Posterior vena cava (tissue), 2 donors: ENCODE measurements at places on chromosomes 4 and X. TPM values are rescaled to one million over a fixed set of nuclear protein-coding genes. Genes with fewer than 3 reads are reported as not detected.

TMEM192 gene
- 13.8 TPM for total RNA-seq

GRCh38 chr4:140137671-140138070 lies 16.3 kb downstream of the MAML3 start:
- no peak for DNase-seq

DNA sequence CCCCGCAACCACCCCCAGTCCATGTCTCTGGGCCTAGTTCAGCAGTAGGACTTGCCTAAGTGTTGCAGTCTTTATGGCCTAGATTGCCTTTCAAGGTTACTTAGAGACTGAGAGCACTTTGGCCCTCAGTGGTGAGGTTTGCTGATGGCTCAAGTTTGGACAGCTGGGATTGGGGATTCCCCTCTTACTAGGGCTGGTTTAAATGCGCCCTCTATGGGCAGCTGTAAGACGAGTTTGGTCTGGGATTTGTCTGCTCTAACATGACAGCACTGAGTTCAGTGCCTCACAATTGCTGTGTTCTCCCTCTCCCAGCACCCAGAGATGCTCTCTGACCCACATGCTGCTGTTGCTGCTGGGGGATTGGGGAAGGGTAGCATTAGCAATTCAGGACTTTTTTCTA lies 23.1 kb downstream of the DACH2 start:
- no peak for DNase-seq

DNA sequence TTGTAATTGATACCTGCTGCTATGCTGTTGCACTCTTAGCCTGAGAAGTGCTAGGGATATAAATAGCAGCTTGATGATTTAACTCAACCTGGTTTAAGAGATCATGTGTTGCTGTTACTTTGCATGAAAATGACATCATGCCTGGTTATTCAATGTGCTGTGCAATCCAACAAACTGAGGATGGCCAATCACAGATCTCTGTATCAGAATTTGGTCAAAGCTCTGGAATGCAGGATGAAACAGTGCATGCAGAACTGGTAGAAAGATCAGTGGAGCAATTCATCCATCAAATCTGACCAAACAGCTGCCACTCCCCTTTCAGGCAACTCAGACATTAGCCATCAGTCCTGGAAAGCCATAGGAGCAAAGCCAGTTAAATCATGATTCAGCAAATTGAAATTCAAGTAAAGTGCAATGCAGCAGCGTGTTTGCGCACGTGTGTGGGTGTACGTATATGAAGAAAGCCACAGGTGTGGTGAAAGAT lies 160.3 kb upstream of the RASGEF1B start:
- no peak for DNase-seq

PABPC4L gene
- total RNA-seq, result 1.6 TPM

GRCh38 chr4:88230461-88230891 lies 53.9 kb downstream of the PPM1K start:
- DNase-seq, result no peak

ADAM29 gene
- not detected for total RNA-seq

GLRB gene
- total RNA-seq, result 3.9 TPM

GRCh38 chr4:10529291-10530136 lies 72.3 kb upstream of the ZNF518B start:
- DNase-seq, result no peak

- DNase-seq, result no peak
Observed at GRCh38 chrX:66635360-66635759, 3.5 kb downstream of the EDA2R start.

GRCh38 chr4:76311896-76312331 lies 5.4 kb downstream of the STBD1 start:
- peak; percentile 32 for DNase-seq

GRCh38 chrX:11540532-11541377 lies 125.0 kb downstream of the ARHGAP6 start:
- DNase-seq, result no peak

GRCh38 chrX:78456909-78457308 lies 129.5 kb upstream of the CYSLTR1 start:
- DNase-seq, result no peak

GRCh38 chr4:146132445-146132844 lies 43.1 kb upstream of the LSM6 start:
- DNase-seq, result no peak

COL25A1 gene
- 1.1 TPM for total RNA-seq

TMEM128 gene
- 19.1 TPM for total RNA-seq

- no peak for DNase-seq
Observed at GRCh38 chr4:79334783-79335182, 8.9 kb upstream of the NAA11 start.

MMRN1 gene
- total RNA-seq, result 72.8 TPM

DNA sequence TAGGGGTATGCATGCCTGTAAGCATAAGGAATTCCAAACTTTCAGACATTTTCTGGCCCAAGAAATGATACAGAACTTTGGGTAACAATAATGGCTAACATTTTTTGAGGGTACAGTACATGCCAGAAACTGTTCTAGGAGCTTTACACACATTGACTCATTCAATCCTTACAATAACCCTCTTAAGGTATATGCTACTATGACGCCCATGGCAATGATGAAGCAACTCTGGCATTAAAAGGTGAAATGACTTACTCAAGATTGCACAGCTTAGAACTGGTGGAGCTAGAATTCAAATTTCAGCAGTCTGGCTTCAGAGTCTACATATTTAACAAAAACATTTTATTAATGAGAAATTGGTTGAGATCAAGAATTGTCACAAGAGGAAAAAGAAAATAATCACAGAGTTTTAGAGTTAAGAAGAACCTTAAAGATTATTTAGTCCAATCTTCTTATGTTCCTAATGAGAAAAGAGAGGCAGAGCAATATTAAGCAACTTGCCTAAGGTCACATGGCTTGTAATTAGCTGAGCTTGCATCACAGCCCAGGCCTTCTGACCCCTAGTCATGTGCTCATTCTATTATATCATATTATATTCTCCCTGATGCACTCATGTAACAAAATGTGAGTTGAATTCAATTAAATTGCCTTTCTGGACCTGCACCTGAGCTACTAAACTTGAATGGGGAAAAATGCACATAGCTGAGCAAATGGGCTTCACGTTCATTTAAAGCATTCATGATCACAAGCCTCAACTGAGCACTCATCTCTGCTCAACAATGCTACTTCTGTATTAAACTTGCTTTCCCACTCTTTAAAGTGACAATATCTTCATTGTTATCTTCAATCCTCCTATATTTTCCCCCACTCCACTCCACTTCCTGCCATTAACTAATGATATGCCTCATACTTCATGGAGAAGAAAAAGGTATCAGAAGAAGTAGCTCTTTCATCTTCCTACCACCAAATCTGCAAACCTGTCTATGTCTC lies 73.2 kb downstream of the ENOX2 start:
- DNase-seq, result no peak

DNA sequence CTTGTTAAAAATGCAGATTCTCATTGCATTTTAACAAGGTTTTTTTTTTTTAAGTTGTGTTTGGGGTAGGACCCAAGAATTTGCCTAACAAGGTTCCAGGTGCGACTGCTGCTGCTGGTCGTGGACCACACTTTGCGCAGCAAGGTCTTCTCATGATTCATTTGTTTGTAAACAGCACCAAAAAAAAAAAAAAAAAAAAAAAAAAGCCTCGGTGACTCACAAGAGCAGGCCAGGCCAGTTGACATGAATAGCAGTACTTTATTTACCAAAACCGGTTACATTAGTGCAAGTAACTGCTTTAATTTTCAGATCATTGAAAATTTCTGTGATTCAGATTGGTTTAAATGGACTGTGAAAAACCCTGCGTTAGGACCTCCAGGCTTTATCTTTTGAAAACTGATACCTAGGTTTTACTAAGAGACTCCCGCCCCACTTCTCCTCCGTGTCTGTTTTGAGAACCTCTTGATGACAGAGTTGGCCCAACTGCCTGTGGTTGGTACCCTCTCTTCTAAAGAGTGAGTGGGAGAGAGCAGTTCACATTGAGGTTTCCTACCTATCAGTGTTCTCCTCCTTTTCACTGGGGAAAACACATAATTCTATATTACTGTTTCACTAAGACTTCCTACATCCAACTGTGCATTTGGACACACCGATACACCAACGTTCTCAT lies 86.2 kb downstream of the PHEX start:
- no peak for DNase-seq

DNA sequence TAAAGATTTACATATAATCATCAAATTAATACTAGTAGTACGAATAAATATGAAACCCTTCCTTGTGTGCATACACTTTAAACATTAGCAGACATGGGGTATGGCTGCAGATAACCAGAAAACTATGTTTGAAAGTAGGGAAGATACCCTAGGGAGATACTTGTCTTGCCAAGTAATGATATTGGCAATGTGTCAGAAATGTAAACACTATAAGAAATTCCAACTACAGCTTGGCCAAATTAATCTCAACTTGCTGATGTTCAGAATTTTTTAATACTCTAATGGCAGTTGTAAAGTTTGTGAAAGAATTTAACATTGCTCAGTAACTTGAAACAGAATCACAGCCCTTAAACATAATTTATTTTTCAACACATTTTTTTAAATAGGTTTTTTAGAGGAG lies 27.4 kb upstream of the HPGD start:
- DNase-seq, result no peak

- no peak for DNase-seq
Observed at GRCh38 chr4:182854466-182854865, 62.7 kb downstream of the DCTD start.

DNA sequence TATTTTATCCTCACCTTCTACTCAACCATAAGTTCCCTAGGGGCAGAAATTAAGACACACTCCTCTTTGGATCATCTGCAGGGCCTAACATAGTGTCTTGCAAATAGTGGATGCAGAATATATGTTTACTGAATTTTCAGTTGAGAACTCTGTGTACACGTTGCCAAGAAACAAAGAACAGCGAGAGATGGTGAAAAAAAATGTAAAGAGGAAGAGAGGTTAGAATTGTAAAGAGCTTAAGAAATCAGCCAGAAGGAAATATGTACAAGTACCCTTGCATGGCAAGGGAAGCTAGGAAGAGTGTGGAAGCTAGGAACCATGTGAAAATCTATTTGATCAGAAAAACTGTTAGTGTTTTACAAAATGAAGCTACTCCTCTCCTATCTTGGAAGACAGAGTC lies 431.0 kb downstream of the SMARCA1 start:
- no peak for DNase-seq

GRCh38 chr4:38696697-38697096 lies 32.7 kb downstream of the KLF3 start:
- no peak for DNase-seq

DNA sequence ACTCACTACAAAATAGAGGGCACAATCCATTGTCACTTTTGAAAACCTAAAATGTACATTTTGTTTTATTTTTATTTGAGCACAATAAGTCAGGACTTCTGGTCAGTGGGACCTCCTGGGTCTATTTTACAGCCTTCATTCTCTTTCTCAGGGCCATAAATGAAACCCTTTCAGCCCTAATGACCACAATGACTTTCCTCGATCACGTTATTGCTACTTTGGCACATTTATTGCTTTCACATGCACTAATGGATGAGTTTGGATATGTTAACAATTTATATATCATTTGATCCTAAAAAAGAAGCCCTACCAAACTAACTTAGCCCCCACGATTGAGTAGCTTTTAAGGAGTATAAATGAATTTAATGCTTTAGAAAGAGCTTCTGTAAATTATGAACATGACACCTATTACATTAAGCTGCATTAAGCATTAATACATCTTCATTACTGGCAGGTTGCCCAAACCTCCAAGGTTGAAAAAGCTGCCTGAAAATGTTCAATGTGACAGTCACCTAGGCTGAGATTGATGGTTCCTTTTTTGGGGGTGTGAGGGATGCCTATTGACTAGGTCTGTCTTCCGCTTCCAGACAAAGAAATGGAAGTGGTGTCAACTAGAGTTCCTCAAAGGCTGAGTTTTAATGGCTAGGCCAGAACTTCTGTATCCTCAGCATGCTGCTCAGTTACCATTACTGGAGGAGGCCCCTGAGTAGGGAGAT lies 296.4 kb downstream of the GPAT3 start:
- DNase-seq, result no peak

GRCh38 chrX:38154340-38154739 lies 66.3 kb downstream of the SRPX start:
- DNase-seq, result no peak

- no peak for DNase-seq
Observed at GRCh38 chr4:169351872-169352271, 81.1 kb upstream of the SH3RF1 start.
